ENCODE measurements at places on chromosomes 2 and 18.

DNA sequence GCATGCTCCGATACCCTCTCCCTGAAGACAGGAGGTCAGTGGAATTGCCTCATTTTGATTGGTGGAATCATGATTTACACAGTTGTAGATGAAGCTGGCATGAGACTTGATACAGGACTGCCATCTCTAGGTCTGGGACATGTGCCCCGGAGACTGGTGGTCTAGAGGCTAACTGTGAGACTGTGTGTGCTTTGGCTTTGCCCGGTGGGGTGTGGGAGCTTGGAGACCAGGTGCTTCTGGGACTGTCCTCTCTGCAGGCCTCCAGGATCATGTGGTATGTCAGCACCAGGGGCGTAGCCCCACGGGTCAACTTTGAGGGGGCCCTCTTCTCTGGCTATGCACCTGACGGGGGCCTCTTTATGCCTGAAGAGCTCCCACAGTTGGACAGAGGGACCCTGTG is 2.7 kb downstream of the THNSL2 start:
- no peak for DNase-seq

DNA sequence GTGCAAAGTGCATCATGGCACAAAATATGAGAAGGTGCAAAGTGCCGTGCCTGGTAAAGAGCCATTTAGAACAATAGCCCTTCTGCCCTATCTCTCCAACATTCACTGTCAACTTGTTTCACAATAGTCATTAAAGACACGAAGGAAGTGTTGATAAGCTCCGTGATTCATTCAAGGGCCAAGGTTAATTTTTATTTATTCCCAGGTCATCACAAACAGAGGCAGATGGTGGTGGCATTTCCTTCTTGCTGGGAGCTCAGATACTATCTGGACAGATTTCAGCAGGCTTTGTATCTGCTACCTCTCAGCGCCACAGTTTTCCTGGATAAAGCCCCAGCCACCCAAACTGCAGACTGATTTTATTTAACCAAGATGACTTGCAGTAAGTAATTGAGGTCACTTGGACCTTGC is 309.3 kb downstream of the ZNF521 start:
- no peak for DNase-seq

DNA sequence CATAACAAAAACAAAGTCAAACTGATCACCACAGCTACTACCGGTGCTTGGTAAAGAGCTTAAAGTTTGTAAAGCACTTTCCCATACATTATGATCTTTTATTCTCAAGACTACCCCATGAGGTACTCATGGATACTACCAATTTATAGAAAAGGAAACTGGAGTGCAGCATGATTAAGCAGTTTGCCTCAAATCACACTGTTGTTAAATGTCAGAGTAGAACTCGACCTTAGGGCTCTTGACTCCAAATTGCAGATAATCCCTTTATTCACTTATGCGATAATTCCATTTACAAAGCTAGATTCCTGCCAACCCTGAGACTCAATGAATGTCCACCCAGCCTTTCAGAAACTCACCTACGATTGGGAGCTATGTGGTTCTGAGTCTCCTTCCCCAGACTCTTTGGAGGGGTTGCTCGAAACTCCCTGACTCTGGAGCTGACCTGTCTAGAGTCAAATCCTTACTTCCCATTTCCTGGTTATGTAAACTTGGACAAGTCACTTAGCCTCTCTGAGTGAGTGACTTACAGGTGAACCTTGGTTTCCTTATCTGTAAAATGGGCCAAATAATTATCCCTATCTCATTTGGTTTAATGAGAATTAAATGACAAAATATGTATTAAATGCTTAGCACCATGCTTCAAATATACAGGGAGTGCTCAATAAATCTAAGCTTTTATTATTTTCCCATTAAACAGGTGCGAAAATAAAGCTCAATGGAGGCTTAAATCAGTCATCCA is 47.4 kb downstream of the PSD4 start:
- no peak for DNase-seq

DNA sequence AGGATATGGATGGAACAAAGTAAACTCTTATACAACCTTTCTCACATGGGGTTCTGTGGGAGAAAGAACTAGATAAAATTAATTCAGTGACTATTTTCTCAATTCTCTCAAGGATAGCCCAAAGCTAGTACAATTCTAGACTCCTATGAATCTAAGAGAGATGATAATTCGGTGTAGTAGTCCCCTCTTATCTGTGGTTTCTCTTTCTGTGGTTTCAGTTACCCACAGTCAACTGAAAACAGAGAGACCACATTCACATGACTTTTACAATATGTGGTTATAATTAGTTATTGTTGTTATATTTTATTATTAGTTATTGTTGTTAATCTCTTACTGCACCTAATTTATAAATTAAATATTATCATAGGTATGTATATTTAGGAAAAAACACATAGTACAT is 53.5 kb upstream of the C2orf15 start:
- DNase-seq = no peak

DNA sequence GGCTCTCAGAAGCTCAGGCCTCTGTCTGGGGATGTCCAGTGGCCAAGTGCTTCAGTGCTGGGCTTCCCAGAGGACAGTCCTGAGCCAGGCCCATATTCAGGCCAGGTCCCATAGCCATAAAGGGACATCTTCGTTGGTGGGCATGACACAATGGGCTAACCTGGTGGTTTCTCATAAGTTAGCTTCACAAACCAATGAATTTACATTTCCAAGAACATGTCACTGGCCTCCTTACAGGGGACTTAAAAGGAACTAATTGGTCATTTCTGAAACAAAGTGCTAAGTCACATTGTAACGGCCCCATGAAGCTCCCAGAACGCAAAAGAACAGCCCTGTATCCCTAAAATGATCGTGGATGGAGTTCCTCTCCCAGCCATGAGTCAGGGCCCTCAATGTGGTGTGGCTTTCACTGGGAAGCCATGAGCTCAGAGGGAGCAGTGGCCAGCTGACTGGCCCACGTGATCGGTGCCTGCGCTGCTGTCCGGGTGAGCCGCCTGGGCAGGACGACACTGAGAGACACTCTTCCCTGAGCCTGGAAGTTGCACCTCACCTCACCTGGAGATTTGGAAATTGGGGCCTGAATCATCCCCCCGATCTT is 163.7 kb upstream of the APCDD1 start:
- no peak for DNase-seq

- DNase-seq = no peak
These were observed 1307.3 kb upstream of the ZEB2 start for GRCh38 chr2:145827235-145827634.

GRCh38 chr2:117979911-117980701 is 33.8 kb downstream of the CCDC93 start:
- no peak for DNase-seq

DNA sequence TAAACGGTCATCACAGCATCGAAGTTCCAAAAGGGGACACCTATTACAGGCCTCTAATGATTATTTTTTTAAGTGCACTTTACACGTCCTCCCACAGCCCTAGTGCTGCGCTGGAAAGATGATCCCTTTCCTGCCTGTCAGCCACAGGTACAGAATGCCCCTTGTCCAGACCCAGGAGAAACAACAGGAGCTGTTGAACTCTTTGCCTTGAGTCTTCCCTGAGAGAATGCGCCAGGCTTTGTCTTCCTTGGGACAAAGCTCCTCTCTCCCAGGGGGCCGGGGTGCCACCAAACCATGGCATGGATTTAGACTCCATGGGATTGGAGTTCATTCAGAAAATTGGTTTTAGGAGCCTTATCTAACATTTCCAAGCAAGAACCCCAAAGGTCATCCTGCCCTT is 319.0 kb upstream of the SOX11 start:
- no peak for DNase-seq

DNA sequence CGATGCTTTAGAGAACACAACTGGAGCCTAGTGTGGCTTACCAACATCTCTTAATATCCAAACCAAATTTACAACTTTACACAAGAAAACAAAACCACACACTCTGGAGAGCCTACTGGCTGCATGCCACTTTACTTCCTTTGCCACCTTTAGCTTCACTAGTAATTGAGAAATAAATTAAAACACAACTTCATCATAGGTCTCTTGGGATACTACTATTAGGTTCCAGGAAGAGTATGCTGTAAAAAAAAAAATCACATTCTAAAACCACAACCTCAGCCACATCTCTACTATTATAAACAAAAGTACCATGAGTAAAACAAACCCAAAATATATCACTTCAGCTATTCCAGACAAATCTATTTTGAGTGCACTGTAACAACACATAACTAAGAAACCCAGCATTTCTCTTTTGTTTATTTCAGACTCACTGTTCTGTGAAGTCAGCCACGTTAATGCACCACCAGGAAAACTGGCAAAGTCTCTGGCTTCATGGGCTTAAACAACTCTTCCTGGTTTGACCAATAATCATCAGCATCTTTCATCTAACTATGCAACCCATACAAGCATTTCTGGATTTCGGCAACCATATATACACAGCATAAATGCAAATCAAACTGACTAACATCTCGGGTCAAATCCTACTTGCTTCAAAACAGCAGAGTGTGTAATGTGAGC is 59.1 kb downstream of the REV1 start:
- no peak for DNase-seq

DNA sequence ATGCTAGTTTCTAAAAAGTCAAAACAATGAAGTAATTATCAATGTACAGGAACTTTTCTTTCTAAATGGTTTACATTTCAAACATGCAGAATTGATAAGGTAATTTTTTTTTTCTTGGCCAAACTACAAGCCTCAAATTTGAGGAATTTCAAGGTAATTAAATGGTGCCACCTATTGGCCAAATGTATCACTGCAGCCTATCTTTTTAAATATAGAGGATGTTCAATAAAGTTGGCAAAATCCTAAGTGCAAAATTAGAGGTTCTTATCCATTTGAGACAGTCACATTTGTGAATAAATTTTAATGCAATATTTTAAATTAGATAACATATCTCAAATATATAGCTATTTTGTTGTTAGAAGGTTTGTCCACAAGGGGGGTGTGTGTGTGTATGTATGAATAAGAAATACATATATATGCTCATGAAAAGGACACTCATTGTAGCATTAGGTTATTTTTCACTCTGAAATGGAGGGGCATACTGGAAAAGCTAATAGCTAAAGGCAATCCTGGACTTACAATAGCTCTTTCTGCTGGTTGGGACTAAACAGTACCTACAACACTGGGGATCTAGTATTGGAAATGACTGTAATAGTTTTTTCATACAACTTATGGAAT is 26.2 kb downstream of the MMADHC start:
- DNase-seq = peak; percentile 26

GRCh38 chr2:171225989-171226388 is 65.3 kb upstream of the TLK1 start:
- DNase-seq = no peak

DNA sequence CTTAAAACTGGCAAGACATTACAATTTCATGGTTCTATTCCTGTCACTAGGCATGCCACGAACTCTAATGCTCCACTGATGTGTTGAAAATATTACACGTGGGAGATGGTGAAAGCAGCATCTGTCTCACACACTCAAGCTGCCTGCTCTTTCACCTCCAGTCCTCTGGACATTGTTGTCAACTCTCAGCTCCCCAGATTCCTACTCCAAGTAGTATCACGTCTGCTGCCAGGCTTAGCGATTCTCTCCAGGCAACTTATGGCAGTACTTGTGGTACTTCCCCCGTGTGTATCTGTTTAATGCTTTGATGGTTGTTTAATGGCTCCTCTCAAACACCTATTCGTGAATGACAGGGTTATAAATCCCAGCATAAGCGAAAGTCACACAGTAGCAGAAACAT is 103.8 kb downstream of the TMEFF2 start:
- DNase-seq = no peak

- no peak for DNase-seq
These were observed 201.1 kb downstream of the TNS1 start for GRCh38 chr2:217801711-217802110.

- peak; percentile 65 for DNase-seq
These were observed 616.6 kb downstream of the ZEB2 start for GRCh38 chr2:143903172-143903856.

DNA sequence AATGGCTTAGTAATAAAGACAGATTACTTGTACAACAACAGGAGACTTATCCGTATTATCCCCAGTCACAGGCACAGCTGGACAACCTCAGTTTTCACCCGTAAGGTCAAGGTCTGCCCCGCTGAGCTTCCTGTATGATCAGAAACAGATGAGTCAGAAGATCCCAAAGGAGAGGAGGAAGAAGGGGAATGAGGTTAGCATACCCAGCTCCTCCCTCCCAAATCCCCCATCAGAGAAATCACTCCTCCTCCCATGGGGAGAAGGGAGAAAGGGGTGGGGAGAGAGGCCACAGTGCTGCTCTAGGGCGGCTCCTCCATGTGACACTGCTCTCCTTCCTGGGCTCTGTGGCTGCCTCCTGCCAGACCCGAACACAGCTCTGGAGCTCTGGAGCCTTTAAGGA is 53.8 kb upstream of the SPTBN1 start:
- no peak for DNase-seq

GRCh38 chr2:49210191-49210590 is 55.9 kb upstream of the FSHR start:
- no peak for DNase-seq

DNA sequence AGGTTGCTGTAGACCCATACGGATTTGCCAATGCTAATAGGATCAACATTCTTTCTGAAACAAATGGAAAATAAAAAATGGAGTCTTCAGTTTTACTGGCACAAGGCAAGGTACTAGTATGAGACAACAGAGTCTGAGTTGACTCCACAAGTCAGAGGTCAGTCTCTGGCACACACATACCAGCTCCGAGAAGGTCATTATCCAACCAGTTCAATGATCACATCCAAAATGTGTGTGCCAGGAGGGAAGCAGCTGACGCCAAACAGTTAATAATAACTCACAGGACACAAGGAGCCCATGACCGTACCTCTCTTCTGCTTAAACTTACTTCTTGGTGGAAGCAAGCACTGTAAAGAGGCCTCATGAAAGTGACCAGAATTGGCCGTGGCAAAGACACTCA is 528.6 kb downstream of the ZNF516 start:
- no peak for DNase-seq

GRCh38 chr18:31487246-31488015 is 10.5 kb upstream of the DSG2 start:
- DNase-seq = no peak

GRCh38 chr2:237068005-237068576 is 17.6 kb upstream of the COPS8 start:
- no peak for DNase-seq

- DNase-seq = no peak
These were observed 17.9 kb downstream of the SPATA3 start for GRCh38 chr2:231013820-231014219.

GRCh38 chr2:187939180-187939579 is 352.5 kb upstream of the GULP1 start:
- no peak for DNase-seq

DNA sequence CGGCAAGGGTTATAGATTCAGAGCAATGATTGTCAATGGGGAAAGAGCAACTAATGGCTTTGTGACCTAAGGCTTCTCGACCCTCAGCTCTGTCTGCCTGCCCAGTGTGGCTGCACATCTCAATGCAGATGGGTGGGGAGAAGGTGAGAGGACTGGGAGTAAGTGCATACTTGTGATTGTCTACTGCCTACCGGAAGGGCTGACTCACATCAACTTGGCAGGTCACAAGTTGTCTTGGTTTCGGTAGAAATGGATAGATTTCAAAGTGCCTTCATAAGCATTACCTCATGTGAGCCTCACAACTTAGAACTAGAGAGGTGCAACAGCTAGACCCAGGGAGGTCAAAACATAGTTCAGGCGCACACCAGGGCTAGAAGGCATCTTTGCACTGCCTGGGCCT is 29.4 kb downstream of the STAT1 start:
- DNase-seq = peak; percentile 60

GRCh38 chr2:29834036-29834540 is 87.3 kb downstream of the ALK start:
- no peak for DNase-seq

Measured in activated CD4-positive, alpha-beta T cell treated with anti-CD3 and anti-CD28 coated beads, Interleukin-10, Interleukin-2, amounts not matched to agents 100 ng/mL and 50 ng/mL, durations not matched to agents 16 hours and 8 hours (primary cell).